Purkinje cell (primary cell): ENCODE measurements at places on chromosomes 3 and 15. TPM values are rescaled to one million over a fixed set of nuclear protein-coding genes. Genes with fewer than 3 reads are reported as not detected.

Gene LDHAL6B
- polyA plus RNA-seq, result not detected in 2 replicates

Gene MLH1
- polyA plus RNA-seq, result 19.3 and 21.6 TPM in 2 replicates

Gene GTPBP8
- polyA plus RNA-seq, result 12.3 and 18.9 TPM in 2 replicates

Gene CLDN16
- not detected in 2 replicates for polyA plus RNA-seq

Gene TTC21A
- polyA plus RNA-seq, result 0.31 and 3.2 TPM in 2 replicates

Gene CKMT1B
- 73.4 and 92.8 TPM in 2 replicates for polyA plus RNA-seq

Gene ITIH1
- not detected in 2 replicates for polyA plus RNA-seq

Gene TLR9
- polyA plus RNA-seq, result not detected in 2 replicates

Gene UBAP1L
- polyA plus RNA-seq, result 2.3 and 2.7 TPM in 2 replicates
